ENCODE measurements at places on chromosomes 5 and 9.

DNA sequence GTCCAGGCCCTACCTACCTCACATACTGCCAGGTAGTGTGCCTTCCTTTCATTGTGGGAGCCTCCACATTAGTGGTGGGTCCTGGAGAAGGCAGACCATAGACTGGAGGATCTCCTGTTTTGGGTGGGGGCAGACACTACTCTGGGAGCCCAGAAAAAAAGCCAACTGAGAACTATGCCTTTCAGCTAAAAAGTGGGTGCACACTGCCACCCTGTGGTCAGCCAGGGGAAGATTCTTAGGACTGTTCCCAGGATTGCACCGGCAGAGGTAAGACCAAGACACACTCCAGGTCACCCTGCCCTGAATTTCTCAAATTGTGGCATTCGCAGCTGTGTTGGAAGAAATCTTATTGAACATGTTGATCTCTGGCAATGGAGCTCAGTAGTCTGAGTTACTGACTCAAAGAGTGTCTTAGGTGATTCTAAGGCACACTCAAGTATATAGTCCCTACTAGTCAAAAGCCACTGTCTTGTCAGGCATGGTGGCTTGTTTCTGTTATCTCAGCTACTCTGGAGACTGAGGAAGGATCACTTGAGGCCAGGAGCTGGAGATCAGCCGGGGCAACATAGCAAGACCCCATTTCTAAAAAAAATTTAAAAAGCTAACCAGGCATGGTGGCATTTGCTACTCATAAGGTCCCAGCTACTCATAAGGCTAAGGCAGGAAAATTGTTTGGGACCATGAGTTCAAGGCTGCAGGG is 3.6 kb downstream of the SIGMAR1 start:
- DNase-seq, result peak; percentile 39

GRCh38 chr9:9912459-9912858 is 700.3 kb downstream of the PTPRD start:
- DNase-seq, result peak; percentile 29

DNA sequence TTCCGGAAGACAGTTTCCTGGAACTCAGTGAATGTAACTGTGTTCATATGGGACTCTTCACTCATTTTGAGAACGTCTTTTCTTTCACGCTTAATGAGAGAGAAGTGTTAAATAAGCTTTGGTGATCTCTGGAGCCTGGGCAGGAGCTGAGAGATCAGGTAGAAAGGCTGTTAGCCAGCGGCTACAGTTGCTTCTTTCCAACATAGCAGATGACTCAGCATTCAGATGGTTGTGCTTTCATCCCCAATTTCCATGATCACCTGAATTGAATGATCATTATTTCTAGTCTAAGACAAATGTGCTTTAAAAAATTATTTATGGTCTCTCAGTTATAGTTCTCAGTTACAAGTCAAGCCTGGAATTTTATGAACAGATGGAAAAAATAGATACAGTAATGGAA is 234.5 kb downstream of the ADAMTSL1 start:
- no peak for DNase-seq

DNA sequence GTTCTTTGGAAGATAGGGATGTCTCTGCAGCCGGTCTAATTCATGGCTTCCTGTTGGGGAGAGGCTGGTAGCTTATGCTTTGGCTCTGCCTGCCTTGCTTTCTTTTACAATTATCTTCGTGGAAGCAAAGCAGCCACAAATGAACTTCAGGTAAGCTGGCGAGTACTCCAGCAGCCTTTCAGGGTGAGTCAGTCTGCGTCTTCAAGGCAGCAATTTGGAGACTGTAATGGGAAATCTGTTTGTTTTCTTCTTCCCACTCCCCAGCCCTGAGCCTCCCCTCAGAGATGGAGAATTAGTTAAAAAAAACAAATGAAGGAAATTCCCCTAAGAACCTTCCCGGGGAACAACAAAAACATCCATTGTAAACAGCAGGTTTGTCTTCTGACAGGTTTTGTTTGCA is 100.1 kb downstream of the PSAT1 start:
- DNase-seq, result no peak

DNA sequence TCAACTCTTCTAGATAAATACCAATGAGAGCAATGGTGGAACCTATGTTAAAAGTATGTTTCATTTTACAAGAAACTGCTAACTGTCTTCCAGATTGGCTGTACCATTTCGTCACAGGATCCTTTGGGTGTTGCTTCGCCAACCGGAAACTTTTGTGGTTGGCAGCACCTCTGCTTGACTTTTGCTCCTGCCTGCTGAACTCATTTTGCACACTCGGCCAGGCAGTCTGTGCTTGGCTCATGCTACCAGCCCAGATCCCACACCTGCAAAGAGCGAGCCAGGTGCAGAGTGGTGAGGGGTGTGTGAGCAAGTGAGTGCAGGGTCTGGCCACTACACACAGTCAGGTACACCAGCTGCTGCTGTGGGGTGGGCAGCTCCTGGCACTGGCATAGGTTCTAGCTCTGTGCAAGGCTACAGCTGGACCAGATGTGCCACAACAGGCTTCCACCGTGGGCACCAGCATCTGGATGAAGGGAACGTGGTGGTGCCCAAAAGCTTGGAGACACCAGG is 422.3 kb downstream of the PRR16 start:
- no peak for DNase-seq

- no peak for DNase-seq
Measured at GRCh38 chr9:94870793-94871558, 144.5 kb downstream of the AOPEP start.

- no peak for DNase-seq
Measured at GRCh38 chr5:1882337-1883119, at the start of gene IRX4. Gene IRX4, minus strand, starts transcription at chr5:1882925. Its CDS starts 278 bp downstream, at chr5:1882647.

GRCh38 chr9:75164573-75164972 is 76.3 kb downstream of the OSTF1 start:
- no peak for DNase-seq

- no peak for DNase-seq
Measured at GRCh38 chr5:71651579-71651978, 64.4 kb downstream of the MCCC2 start.

DNA sequence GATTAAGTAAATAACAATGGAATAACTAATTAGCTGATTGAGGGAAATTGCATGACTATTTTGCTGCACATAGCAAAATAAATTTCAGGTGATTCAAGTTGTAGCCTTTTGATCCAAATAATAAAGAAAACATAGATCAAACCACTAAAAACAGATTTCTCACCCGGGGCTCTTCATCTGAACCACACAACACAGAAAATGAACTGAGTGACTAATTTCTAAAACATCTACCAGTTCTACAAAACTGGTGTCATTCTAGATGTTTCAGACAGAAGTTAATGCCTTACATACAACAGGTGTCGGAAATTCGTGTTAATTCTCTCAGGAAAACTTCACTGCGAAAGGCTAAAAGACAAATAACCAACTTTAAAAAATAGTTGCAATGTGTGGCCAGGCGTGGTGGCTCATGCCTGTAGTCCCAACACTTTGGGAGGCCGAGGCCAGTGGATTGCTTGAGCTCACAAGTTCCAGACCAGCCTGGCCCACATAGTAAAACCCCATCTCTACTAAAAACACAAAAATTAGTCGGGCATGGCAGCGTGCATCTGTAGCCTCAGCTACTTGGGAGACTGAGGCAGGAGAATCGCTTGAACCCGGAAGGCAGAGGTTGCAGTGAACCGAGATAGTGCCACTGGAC is 6.9 kb downstream of the PROP1 start:
- no peak for DNase-seq

DNA sequence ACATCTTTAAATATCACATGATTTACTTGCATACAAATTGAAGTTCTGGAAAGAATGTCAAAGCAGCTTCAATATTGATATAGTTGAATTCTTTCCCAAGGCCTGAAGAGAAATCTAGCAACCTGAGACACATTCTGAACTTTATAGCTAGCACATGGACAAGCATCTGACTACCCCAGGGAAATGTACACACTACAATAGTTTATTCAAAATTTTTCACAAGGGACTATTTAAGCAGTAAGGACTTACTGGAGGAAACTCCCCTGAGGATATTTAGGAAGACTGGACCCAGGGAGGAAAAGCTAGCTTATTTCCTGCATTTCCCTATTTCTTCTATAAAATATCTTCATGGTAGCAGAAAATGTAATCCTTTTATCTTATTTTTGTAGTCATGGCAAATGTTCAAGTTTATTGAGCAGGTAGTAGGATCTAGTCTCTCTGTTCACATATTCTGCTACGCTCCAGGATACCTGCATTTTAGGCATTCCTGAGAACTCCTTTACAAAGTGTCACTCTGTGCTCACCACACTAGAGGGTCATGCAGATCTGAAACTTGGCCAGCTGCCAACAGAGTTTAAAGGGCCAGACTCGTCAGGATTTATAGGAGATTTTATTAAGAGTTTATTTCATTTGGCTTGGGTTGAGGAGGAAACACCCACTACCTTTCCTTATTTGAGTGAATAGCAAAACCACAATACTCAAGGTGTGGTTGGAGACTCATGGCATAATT is 348.4 kb upstream of the FTMT start:
- no peak for DNase-seq

GRCh38 chr5:14420101-14420811 is 161.3 kb upstream of the OTULINL start:
- DNase-seq, result no peak

DNA sequence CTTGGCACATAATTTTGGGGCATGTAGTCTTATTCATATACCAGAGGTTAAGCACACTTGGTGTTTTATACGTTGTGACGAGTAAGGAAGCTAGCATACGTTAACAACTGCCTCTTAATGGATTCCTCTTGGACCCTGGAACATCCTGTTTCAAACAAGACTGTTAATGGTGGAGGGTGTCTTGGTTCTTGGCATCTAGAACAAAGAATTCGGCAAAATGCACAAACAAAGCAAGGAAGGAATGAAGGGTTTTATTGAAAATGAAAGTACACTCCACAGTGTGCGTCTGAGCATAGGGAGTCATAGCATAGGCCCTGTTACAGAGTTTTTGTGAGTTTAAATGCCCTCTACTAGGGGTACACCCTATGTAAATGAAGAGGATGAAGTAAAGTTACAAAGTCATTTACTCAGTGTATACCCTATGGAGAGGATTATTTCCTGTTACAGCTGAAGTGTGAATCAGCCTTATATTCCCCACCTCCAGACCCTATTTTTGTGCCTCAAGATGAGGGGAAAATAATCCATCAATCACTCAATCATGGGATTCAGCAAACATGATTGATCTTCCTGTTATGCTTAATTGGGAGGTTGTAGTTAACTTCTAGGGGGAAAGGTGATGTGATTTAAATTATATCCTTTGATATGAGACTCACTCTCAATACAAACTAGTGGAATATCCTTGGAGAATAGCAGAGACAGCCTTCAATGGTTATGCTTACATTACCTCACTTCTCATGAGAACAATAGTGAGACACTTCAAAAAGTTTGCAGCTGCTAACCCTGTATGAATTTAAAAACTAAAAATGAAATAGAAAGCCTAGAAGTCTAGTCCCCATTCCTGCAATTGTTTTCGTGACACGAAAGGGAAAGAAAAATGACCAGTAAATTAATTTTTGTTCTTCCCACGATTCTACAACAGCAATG is 84.9 kb upstream of the MYO10 start:
- DNase-seq, result no peak

GRCh38 chr9:93902780-93903655 is 52.1 kb downstream of the BARX1 start:
- DNase-seq, result no peak

DNA sequence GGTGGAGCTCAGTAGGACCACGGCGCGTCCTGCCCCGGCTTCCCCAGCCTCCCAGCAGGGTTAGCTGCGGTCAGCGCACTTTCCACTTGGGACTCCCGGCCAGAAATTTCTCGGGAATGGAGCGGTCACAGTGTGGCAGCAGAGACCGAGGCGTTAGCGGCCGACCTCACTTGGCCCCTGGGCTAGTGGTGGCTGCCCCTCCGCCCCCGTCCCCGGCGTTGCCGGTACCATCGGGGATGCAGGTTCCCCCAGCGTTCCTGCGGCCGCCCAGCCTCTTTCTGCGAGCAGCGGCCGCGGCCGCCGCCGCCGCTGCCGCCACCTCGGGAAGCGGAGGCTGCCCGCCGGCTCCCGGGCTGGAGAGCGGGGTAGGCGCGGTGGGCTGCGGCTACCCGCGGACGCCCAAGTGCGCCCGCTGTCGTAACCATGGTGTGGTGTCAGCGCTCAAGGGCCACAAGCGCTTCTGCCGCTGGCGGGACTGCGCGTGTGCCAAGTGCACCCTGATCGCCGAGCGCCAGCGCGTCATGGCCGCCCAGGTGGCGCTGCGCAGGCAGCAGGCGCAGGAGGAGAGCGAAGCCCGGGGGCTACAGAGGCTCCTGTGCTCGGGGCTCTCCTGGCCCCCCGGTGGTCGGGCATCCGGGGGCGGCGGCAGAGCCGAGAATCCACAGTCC is 460 bp downstream of the DMRTA1 start:
- DNase-seq, result no peak

GRCh38 chr5:100574716-100575115 is 39.5 kb downstream of the FAM174A start:
- DNase-seq, result no peak

DNA sequence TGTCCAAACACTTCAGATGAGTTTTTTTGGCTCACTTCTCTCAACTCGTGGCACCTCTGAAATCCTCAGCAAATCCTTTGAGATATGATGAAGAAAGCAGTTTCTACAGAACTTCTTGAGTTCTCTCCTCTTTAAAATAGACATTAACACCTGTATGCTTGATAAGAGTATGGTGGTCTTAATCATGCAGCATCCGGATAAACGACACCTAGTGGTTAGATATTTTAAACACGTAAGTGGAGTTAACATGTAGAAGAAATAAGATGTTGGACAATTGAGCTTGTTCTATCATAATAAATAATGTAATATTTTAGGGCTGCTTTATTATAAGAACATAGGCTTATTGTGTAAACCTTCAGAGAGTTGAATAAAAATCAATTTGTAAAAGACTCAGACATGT is 324.8 kb downstream of the CYLC2 start:
- no peak for DNase-seq

- no peak for DNase-seq
Measured at GRCh38 chr9:36064448-36065037, 27.8 kb downstream of the RECK start.

DNA sequence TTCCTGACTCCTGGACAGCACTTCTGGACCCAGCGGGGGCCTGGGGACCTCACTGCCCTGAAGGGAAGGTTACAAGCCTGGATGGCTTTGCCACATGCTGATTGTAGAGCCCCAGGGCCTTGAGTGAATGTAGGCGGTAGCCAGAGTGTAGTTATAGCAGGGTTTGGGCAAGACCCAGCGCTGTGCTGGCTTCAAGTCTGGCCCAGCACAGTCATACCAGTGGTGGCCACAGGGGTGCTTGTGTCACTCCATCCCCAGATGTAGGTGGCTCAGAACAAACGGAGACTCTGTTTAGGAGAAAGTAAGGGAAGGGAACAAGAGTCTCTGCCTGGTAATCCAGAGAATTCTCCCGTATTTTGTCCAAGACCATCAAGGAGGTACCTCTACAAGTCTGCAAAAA is 84.6 kb downstream of the STARD4 start:
- no peak for DNase-seq

- DNase-seq, result no peak
Measured at GRCh38 chr5:109701252-109701651, 11.5 kb downstream of the MAN2A1 start.

DNA sequence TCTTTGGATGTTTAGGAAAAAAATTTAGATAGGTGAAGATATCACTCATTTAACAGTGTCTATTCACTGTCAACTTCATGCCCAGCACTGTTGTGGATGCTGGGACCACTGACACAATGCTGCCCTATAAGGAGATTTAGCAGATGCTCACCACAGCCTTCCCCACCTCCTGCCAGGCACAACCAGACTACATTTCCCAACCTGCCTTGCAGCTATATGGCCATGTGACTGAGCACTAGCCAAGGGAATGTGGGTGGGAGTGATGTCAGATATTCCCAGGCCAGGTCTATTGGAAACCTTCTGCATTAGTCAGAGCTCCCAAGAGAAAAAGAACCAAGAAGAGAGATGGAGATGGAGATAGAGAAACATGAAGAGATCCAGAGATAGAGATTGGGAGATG is 302.6 kb upstream of the TAS2R1 start:
- no peak for DNase-seq

Measured in GDM1 (cell line).